ENCODE measurements at places on chromosomes 1 and 21.

DNA sequence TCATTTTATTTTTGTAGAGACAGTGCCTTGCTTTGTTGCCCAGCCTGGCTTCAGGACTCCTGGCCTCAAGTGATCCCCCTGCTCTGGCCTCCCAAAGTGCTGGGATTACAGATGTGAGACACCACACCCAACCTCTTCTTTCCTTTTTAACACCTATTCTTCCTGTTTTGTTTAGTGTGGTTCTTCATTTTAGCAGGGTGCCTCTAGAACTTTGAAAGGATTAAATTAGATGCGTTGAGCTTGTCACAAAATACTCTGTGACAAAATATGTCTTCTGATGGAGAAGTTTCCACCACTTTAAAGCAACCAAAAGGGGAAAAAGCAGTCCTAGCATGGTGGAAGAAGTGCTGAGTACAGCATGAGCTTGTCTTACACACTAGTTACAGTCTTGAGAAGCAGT is 42.0 kb downstream of the CDC14A start:
- no peak for DNase-seq

GRCh38 chr1:167776151-167776550 is 54.4 kb downstream of the MPZL1 start:
- no peak for DNase-seq

DNA sequence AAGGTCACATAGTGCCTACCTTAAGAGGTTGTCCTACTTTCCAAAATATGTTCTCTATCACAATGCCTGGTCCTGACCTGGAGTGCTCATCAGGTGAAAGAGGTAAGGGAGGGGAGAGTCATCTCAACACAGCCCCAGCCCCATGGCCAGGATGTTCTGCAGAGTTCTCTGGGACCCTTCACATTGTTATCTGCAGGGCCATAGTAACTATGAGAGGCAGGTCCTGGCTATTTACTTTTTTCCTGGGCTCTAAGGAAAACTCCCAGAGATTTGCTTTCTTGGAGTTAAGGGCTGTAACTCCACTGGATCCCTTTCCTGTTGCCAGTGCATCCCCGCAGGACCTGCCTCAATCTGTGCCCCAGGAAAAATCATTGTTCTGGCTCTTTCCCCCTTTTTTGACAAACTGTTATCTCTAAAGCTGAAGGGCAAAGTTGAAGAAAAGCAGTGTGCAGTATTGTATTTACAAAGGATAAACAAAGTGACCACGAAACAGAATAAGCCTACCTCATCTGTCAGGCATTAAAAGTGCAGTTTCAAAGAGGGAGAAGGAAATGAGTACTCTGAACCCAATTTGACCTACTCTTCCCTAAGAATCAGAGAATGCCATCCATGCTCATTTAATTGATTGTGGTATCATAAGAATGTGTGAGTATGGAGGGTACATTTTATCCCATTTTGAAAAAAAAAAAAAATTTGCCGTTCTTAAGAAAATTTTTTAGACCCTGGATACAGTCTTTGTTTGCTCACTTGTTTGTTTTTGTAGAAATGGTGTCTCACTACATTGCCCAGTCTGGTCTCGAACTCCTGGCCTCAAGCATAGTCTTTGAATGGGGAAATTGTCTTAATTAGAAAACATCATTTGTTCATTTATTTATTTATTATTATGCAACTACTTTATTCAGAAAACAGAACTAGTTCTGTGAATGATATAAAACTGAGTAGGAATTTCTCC is 149.6 kb downstream of the RHOU start:
- no peak for DNase-seq

GRCh38 chr1:68197891-68198290 is 34.4 kb downstream of the WLS start:
- no peak for DNase-seq

DNA sequence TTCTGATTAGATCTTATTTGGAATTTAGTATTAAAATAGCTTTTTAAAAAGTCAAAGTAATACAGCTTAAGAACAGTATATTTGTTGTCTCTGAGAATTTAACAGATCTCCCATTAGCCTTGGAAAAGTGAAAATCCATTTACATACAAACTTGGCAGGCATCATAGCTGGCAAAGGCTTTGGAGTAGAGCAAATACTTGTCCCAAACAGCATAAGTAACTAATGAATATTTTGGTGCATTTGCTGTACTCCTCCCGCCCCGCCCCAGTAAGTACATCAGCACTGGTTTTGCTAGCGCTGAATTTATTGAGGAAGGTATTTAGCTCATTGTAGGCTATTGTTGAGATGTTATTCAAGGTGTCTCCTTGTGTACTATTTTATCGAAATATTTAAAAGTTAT is 417.7 kb upstream of the KAZN start:
- DNase-seq: no peak

- no peak for DNase-seq
Measured at GRCh38 chr1:170765279-170765678, 101.3 kb downstream of the PRRX1 start.

DNA sequence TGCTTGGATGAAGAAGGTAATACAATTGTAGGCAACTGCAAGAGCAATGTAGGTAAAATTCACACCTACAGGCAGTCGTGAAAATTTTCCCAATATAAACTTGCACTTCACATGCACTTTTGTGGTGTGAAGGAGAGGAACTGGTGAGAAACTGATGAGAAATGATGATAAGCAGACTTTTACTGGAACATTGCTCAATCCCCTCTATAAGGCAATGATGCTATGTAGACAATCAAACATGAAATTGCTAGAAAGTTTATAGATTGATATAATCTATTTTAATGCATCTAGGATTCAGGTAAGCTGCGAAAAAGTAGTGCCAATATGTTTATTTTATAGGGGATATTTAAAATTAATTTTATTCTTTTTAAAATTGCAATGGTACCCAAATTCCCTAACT is 802.2 kb downstream of the KCNT2 start:
- DNase-seq: no peak

DNA sequence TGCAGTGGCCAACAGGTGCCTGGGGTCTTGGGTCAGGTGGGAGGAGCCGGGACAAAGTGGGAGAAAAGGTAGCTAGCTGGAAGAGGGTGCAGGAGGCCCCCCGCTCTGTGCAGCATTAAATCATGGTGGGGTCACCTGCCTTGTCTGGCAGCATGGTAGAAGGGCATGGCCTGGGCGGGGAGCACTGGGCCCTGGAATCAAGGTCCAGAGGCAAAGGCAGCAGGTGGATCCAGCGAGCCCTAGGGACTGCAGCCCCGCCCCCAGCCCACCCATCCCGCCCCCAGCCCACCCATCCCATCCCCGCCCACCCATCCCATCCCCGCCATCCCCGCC is 16.7 kb upstream of the TTLL10 start:
- DNase-seq: no peak

DNA sequence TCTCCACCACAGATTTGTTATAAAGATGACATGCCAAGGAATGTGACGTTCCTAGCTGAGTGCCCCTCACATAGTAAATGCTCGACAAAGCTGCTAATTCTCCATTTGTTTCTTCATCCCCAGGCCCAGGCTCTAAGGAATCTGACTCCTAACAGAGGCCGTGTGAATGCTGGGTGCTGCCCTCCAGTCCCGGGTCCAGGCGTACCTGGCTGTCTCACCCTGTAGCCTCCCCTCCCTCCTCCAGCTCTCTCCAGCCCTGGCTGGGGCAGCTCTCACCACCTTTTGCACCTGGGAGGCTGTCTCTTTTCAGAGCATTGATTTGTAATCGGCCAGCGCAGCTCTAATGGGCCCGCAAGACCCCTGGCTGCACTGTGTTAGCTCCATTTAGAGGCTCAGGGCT is 11.2 kb upstream of the KLHDC7A start:
- DNase-seq: no peak

DNA sequence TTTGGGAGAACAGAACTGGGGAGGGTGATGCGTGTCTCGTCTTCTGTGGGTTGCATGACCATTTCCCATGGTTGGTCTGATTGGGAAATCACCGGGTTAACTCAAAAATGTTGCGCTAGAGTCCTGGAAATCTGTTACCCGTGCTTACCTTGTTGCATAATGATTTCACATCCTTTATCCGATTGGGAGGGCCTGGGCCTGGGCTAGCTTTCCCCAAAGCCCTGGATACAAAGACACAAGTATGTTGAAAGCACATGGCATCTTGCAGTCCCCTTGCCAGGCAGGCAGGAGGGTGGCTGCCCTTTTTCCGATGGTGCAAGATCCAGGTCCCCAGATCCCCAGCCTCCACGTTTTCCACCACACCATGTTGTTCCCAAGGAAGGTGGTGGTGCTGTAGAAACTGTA is 582 bp downstream of the TRPM2 start:
- DNase-seq: no peak

DNA sequence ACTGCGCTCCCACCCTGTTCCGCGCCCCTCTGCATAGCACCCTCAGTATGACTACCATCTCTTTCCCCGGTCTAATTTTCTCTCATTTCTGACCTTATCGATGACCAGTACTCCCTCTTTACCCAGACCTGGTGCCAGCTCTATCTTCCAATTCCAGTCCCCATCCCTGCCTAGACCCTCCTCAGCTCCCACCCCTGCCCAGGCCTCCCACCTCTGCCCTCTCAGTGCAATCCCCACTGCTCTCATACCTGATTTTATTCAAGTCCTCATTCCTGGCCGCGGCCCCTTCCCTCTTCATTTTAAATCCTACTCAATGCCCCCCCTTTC is 1.3 kb downstream of the USP24 start:
- no peak for DNase-seq

DNA sequence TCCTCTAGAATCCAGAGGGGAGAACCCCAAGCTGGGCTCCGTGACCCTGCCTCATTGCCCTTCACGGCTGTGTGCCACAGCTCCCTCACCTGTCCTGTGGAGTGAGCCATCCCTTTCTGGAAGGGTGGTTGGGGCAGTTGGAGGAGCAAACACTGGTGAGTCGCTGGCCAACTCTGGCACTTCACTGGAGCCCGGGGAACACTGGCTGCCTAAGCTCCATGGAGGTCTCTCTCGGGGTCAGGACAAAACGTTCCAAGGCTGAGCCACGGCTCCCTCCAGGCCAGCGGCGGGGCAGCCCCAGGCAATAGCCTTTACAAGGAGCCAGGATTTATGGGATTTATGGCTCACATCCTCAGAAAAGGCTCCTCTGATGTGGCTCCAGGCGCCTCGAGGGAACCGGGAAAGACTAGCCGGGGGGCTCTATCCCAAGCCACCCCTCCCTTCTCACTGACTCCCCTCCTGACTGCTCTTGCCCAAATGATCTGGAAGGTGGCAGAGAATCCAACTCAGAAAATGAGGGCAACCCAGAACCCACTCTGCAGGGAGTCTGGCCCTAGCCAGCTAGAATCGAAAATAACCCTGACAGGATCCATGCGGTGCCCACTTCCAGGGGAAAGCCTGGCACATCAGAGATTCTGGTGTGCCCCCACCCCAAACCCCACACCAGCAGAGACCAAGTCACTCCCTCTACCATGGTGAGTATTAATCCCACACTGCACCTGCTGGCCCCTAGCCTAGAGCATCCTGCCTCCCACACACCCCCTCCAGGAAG is 75.2 kb downstream of the GLIS1 start:
- DNase-seq: no peak

DNA sequence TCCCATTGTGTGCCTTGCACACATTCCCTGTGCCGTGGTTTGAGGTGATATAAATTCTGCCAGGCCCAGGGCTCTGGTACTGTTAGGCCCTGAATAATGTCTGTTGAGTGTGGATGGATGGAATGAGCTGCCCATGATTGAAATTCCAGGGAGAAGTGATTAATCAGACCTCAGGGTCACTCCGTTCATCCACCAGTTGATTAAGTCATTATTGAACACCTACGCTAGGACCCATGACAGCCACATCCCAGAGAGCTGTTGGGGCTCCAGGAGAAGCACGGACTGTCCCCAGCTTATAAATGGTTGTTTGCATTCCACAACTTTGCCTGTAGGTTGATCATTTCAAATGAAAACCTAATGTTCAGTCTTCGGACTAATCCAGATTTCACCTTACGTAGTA is 98.4 kb downstream of the CNIH3 start:
- DNase-seq: no peak

DNA sequence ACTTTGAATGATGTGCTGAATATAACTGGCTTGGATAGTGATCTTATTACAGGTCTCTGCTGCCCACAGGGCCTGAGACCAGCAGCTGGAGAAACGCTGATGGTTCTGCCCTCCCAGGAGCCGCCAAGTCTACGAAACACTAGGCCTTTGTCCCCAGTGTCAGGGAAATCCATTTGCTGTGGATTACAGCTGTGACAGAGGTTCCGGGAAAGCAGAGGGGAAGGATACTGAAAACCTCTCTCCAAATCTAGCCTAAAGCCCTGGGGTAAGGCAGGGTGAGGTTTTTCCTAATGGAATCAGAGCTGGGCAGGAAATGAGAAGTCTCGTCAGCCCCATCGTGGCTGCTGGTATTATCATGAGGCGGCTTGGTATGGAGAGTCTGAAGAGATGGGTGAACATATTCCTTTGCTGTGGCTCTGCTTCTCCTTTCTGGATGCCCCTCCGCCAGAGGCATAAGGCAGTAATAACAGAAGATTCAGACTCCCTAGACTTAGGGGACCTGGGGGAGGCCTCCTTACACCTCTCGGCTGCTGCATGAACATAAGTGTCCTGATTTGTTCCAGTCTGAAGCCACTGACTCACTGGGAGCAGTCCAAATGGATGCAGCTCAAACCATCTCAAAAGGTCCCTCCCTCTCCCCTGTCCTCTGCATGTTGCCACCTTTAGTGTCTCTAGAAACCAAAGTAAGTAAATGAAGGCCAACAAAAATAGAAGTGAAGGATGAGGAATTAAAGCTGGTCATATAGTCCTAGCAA is 48.1 kb downstream of the PHC2 start:
- DNase-seq: no peak

GRCh38 chr1:116429821-116430374 is 56.9 kb downstream of the ATP1A1 start:
- no peak for DNase-seq

DNA sequence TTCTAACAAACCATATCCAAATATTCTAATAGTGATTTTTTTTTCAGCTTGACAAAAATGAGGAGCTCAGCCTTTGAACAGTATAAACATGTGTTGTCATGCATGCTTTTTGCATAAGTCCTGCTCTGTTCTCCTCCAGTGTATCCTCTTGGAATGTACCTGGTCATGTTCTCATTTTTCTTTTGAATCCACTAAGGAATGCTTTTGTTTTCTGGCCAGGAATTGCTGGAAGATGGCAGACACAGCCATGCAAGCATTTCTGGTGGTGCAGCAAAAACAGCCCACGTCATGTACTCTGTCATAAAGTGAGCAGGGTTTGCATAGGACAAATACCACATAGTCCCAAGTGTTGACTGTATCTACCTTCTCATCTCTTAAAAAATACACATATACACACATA is 11.5 kb upstream of the PLD5 start:
- no peak for DNase-seq
